Chondrocyte (in vitro differentiated cells): ENCODE measurements at places on chromosomes 2 and 18.

DNA sequence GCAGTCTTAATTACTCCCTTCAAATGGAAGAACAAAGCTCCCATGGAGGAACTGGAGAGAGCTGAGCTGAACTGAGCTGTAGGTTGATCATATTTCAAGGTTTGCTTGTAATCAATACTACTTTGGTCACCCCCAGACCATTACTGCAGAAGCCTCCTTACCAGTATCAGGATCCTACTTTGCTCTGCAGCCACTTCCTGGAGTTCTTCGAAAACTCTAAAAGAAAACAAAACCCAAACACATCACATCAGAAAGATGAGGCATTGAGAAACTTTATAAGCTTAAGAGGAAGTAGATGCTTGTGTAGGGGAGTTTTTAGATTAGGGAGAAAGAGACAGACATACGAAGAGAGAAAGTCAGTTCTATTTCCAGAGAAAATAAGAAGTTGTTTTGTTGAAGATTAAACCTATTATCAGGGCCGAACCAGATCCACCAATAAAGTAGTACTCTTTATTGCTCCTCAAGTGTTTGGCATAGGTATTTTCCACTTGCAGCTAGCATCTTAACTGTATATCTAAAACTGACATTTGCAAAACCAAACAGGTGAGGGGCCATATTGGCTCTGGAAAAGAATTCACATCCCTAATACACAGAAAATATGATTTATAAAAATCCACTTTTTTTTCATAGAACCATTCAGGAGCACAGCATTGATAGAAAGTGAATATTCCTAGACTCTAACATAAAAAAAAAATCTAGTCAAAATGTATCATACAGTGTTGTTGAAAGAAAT, 166.9 kb upstream of the KLF7 start:
- DNase-seq: no peak

DNA sequence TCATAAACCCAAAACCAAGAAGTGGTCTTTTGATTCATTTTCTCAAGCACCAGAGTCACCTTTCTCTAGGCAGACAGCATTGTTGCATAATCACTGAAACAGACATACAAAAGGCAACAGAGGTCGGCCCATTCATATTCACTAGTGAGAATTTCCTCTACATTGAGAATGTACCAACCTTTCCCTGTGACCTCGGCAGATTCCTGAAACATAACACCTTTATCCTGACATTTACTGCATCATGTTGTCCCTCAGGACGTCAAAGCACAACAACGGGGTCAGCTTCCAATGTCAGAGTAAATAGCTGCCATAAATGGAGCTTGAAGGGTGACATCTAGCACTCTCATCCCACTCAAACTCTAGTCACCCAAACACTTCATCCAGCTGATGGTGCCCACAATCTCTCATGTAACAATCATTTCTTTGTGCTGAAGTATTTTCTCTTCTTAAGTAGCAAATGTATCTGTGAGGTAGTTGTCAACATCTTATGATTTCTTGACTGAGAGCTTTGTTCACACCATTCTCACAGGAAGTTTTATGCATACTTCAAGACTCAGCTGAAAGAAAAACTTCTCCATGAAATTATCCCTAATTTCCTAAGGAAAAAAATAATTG, 802.6 kb upstream of the CHAC2 start:
- no peak for DNase-seq

DNA sequence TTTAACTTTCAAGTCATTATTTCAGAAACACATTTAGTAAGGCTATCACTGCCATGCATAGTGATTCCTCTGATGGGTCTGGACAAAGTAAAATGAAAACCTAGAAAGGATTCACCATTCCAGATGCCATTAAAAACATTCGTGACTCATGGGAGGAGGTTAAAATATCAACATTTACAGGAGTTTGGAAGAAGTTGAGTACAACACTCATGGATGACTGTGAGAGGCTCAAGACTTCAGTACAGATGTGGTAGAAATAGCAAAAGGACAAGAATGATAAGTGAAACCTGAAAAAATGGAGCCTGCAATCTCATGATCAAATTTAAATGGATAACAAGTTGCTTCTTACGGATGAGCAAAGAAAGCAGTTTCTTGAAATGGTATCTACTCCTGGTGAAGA, 5.8 kb upstream of the TWSG1 start:
- DNase-seq: no peak

DNA sequence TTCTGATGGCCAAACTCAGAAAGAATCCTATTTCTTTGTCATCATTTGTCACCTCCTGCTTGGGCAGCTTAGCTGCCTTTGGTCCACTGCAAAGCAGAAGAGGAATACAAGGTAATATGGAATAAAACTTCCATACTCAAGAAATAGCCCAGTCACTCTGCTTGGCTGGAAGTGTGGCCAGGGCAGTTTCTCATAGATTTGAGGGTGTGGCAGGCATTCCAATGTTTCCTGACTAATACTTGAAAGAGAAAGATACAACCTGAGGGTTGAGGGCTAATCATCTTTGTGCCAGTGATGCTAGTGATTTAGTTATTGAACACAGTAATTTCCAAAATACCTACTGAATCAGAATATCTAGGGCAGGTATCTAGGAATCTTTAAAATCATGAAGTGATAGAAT, 83.1 kb downstream of the FAM161A start:
- DNase-seq: no peak

DNA sequence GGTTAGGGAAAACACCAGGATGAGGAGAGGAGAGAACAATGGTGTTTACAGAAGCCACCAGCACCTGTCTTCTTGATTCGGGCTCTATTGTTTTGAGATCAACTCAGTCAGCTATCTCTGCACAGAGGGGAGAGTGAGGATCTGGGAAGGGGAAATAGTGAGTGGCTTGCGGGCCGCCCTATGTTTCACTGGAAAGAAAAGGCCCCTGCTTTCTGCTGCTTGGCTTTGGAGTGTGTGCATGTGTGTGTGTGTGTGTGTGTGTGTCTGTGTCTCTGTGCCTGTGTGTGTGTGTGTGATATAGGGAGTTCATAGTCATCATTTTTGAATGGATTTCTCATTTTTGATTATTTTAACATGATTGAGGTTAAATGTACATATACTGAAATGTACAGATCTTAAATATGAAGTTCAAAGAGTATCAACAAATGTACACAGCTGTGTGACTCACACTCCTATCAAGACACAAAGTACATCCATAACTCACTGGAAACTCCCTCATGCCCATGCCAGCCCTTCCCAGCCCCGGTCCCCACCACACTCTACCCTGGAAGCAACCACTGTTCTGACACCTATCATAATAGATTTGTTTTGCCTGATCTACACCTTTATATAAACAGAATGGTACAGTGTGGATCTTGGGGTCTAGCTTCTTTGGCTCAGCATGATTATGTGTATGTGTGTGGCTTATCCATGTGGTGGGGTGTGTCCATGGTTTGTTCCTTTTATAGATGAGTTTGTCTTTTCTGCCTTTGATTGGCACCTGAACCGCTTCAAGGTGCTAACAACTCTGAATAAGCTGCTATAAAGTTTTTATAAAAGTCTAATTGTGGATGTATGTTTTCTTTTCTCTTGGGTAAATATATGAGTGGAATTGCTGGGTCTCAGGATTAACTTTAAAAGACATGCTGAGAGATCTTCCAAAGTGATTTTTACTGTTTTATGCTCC, 258.3 kb downstream of the SETBP1 start:
- DNase-seq: no peak

GRCh38 chr2:51581636-51582267, 549.8 kb upstream of the NRXN1 start:
- DNase-seq: no peak

GRCh38 chr2:181457741-181458425, 697 bp downstream of the ITGA4 start:
- peak; percentile 80 for DNase-seq

DNA sequence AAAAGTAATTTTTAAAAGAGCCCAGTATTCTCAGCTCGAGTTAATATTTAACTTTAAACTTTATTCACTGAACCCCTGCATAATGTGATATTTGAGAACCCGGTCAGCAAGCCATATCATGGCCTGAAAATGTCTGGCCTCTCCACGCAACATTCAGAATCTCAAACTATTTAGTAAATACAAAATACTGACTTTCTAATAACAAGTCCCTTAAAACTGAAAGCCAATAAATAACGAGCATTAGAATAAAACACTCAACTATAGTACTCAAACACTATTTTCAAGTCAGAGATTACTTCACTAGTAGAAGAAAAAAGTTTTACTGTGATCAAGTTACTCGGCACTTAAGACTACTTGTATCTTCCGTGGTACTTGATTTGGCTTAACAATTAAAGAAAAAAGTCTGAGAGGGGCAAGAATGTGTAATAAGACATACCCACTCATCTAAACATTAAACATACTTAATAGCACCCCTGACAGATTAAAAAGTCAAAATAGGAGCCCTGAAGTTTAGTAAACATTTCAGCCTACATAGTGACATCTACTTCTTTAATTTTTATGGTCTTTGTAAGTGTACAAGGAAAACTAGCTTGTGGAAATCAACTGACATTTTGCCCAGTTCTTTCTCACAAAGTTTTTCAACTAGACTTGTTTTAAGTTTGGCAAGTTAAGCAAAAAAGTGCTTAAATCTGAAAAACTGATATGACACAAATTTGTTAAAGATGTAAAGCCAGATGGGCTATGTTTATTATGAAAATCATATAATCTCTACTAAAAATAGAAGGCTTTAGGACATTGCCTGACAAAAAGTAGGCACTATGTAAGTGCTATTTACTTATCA, 38.2 kb downstream of the RTN4 start:
- no peak for DNase-seq

DNA sequence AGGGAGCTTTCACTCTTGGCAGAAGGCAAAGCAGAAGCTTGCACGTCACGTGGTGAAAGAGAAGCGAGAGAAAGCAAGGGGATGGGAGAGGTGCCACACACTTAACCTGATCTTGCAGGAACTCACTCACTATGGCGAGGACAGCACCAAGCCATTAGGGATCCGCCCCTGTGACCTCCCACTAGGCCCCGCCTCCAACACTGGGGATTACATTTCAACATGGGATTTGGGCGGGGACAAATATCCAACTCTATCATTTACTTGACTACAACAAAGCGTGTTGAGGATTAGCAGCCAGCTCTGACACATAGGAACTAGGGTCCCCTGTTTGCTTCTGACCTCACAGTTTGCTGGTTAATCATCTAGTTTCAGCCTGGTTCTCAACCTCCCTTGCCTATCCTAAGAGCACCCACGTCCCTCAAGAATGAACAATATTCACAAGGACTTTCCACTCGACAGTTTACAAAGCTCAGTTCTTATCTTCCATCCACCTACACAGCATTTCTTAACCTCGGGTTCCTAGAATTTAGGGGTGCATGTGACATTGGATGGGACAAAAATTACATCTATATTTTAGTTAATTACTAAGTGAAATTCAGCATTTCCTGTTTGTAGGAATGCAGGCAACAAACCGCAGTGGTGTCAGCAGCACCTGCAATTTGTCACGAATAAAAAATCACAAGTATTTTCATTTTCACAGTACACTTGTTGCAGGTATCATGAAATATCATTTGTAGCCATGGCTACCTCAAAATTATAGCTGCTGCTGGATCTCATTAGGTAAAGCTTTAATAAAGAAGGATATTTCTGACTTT, 36.0 kb downstream of the LBH start:
- DNase-seq: no peak

GRCh38 chr2:191800874-191801273, 46.0 kb downstream of the CAVIN2 start:
- DNase-seq: no peak
